ENCODE measurements at places on chromosomes 13 and 19. TPM values are rescaled to one million over a fixed set of nuclear protein-coding genes. Genes with fewer than 3 reads are reported as not detected.

SYCN gene
- polyA plus RNA-seq: 36.5 TPM

KLF2 gene
- polyA plus RNA-seq: 40.2 TPM

CYP4F12 gene
- polyA plus RNA-seq: 1.2 TPM

VAV1 gene
- polyA plus RNA-seq: 8.9 TPM

IGFL1 gene
- not detected for polyA plus RNA-seq

TTC9B gene
- 0.30 TPM for polyA plus RNA-seq

- DNase-seq: no peak
Measured at GRCh38 chr13:99743094-99743493, 228.5 kb downstream of the ZIC5 start.

- no peak for DNase-seq
Measured at GRCh38 chr13:72153272-72153671, 286.3 kb upstream of the DACH1 start.

DNA sequence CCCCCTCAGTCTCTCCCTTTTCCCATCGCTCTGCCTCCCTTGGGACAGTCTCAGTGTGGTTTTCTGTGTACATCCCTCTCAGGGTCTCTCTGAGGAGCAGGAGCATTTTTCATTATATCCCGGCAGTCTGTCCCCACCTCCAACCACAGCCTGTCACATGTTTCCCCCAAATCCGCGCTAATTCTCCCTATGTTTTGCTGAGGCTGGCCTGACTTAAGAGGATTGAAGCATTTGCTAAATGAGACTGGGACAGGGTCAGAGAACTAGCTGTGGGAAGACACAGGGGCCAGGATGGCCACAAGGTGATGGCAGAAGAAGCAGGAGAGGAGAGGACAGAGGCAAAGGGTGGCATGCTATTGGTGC is 5.5 kb downstream of the TPRX1 start:
- DNase-seq: no peak

DNA sequence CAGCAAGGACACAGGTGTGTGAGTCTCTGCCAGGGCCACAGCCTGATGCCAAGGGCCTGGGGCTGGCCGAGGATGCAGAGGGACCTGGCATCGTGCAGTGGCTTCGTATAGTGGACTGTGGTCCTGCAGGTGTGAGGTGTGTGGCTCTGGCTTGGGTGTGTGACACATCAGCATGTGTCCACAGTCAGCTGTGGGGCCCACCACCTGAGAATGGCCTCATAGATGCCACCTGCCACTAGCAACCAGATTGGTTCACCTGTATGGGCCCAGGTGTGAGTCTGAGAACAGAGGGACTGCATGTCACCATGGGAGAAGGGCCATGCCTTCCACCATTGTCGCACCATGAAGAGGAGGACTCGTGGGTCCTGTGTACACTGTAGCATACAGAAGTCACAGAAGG is 2.4 kb downstream of the PPP1R14A start:
- no peak for DNase-seq

DNA sequence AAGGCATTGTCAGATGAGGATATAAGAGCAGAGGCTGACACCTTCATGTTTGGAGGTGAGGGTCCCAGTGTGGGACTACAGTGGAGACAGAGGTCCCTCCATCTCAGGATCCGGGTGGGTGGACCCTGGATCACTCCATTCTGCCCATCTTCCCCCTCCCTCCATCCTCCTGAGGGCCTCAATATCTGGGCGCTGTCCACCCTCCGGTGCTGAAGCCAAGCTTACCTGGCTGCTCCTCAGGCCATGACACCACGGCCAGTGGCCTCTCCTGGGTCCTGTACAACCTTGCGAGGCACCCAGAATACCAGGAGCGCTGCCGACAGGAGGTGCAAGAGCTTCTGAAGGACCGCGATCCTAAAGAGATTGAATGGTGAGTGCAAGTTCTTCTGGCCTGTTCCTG is 11.9 kb downstream of the CYP4F12 start:
- DNase-seq: peak; percentile 28
